ENCODE measurements at places on chromosomes 11 and 22.

DNA sequence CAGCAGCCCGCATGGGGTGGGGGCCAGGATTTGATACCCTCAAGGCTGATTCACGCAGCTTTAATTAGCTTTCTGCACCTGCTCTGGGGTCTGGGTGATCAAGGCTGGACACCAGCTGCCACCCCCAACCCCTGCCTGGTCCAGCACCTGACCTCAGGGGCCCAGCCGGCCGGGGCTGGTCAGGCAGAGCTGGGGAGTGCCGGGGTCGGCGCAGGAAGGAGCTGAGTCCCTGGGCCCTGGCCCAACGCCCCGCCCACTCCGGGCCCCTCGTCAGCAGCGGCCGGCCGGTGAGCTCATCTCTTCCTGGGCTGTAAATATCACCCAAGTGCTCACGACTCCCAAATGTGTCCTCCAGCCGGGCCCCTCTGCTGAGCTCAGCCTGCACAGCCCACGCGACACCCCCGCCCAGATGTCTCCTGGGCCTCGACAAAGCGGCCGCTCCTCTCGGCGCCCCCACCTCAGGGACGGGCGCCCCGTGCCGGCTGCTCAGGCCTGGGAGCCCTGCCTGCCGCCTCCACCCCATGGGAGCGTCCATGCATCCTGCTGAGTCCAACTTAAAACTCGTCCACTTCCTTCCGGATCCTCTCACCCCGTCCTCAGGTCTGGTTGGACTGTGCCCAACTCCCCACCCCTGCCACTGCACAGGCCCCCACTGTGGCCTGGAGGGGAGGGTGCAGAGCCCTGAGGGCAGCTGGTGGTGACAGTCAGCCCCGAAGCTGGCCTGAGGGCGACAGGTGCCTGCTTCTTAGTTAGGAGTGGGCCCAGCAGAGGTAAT, 29.0 kb downstream of the RTN4R start:
- no peak for DNase-seq

GRCh38 chr22:50403701-50404101, 60.6 kb downstream of the PPP6R2 start:
- DNase-seq = no peak

- DNase-seq = no peak
These were observed 63.6 kb upstream of the EP300 start for GRCh38 chr22:41028841-41029240.

GRCh38 chr22:39369186-39369585, 19.4 kb downstream of the SYNGR1 start:
- no peak for DNase-seq

- DNase-seq = no peak
These were observed 34.7 kb upstream of the SMIM38 start for GRCh38 chr11:69121021-69121420.

- DNase-seq = no peak
These were observed 23.9 kb downstream of the CACNA1I start for GRCh38 chr22:39594411-39594810.

DNA sequence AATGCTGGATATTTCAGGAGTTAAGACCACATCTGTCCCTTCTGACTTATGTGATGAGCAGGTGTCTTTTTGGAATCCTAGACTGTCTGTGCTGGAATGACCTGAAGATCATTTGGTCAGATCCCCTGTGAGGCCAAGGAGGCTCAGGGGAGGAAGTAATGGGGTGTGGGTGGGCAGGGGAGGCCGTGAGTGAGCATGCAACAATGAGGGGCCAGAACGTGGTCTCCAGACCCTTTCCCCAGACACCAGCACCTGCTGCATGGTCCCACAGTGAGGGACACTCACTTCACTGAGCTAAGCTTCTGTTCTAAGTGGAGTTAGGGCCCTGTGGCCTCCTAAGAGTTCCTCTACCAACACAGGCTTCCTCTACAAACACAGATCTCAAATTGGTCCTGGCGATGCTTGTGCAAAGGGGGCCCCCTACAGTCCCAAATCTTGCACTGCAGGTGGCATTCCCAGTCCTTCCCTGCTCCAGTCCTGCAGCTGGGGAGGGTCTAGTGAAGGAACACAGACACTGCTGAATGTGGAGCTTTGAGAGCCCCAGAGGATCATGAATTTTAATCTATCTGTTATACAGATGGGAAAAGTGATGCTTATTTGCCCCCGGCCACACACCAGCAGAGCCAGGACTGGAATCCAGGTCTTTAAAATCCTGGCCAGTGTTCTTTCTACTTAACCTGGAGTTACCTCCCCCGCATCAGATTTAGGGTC, 7.4 kb downstream of the USP2 start:
- DNase-seq = no peak

DNA sequence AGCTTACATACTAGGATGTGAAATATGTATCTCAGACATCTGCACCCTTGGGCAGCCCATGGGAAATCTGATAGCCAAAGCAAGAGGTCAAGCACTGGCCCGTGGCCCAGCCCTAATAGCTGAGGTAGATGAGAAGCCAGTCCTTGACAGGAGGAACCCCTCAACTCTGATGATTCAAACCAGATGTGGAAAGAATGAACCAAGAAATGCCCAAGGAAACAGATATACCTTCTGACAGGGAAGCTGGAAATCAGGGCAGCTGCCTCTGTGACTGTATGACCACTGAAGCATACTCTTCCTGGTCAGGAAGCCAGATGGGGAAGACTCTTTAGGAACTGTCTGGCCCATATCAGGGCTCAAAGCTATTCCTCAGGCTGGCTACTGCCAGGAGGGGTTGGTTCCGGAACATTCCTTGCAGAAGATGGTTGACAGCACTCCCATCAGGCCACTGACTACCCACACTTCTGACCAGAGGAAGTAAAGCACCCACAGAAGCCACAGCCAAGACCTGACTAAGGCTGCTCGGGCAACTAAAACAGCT, 124.2 kb downstream of the SWAP70 start:
- DNase-seq = no peak

DNA sequence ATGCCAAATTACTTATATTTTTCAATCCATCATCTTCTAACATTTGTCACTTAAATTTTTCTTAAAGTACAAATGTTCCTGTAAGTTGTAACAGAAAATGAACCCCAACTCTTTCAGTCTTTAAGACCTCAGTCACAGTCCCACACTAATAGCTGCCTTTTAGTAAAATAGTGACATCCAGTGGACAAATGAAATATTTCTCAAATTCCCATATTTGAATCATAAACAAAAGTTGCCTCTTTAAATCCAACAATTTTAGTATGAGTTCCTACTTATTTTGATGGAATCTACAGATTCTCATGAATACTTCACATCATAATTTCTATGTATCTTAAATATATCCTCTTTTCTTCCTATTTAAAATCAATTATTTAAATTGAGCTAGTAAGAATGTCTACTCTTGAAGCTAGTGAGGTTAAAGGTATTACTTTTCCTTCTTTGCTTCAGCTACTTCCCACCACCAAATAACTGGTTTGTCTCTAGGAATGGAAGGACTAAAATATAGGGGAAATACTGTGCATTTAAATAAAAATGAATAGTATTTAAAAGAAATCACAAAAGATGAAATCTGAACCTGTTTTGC, 9.2 kb downstream of the LIN7C start:
- DNase-seq = no peak

DNA sequence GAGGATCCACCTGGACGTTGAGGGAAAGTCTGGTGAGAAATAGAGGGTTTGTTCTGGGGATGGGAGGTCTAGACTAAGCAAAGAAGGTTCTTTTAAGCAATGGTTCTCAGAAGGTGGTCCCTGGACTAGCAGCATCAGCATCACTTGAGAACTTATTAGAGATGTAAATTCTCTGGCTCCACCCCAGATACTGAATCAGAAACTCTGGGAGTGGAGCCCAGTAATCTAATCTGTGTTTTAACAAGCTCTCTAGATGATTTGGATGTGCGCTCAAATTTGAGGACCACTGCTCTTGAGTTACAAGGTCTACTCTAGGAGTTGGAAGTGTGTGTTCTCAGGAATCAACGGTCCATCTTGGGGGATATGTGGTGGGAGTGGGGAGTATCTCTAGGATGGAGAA, 3.3 kb upstream of the ABCG4 start:
- no peak for DNase-seq

- DNase-seq = no peak
These were observed 14.9 kb downstream of the ZNF74 start for GRCh38 chr22:20408891-20409290.

DNA sequence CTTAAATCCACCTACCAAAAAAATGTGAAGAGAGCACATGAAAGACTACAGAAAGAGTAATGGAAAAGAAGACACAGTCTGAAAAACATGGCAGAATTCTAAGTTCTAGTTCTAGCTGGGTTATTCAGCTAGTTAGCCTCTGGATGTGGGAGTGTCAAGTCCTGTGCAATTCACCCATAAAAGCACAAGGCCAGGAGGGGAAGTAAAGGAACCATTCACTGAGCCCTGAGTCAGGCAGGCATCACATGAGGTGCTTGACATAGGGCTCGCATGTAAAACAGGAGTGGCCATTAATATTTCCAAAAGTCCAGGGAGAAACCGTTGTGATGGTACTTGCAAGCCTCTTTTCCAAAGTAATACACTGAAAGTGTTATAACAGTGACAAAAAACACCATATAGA, 103.7 kb downstream of the GAB2 start:
- DNase-seq = no peak

GRCh38 chr11:38460429-38460828, 1862.4 kb upstream of the RAG2 start:
- no peak for DNase-seq

DNA sequence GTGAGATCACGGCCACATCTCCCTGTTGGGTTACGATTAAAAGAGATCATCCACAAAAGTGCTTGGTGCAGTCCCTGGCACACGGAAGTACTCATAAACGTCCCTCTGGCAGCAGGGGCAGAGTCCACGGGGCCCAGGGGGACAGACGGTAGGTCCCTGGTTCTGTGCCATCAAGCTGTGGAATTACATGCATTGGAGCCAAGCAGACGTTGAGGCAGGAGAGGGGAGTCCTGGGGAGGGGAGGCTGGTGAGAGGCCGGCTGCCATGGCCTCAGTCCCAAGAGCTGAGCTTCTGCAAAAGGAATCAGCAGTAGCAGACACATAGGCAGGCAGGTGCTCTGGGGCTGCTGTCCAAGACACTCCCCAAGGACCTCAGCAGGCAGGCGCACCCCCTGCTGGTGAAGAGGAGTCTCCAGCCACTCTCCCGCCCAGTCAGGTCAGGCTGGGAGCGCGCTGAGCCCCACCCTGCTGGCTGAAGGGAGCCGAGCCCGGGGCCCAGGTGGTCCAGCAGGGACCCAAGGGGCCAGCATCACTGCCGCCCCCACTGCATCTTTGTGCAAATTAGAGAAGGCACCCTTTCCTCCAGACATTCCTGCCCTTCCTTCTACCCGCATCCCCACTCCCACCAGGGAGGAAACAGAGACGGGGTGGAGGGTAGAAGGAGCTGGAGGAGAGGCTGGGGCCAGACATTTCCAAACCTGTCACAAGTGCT, 7.6 kb upstream of the KCTD17 start:
- DNase-seq = peak; percentile 27

GRCh38 chr22:20922141-20922751, 5.0 kb downstream of the CRKL start:
- DNase-seq = no peak

GRCh38 chr11:120707098-120707497, 195.6 kb downstream of the GRIK4 start:
- no peak for DNase-seq

DNA sequence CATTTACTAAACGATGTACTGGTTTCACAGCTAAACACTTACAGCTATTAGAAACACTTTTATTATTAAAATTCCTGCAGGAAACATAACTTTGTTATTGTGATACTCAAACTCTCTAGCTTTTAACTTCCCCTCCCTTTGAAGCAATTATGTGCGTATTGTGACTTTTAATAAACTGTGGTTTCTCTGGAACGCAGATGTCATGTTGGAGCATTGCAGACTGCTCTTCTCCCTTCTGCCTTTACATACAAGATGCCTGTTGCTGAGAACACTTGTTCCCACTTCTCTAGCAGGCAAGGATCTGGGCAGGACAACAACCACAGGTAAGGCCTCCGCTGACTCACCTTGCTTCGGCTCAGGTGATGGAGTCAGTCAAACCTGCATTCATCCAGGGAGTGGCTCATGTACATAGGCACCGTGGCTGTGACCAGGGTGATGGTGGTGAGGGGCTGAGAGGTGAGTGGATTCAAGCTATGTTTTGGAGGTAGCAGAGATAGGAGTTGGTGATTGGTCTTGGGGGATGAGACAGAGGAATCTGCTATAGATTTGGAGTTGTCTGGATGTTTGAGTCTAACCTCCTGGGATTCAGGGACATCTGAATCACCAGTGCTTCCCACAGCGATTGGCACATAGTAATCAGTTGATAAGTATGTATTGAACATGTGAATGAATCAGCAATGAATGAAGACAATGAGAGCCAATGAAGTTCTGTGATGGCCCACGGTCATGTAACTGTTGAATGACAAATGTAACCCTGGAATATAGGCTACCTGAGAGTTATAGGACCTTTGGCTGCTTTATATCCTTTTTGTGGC, 106.0 kb downstream of the ADAMTS15 start:
- DNase-seq = no peak

DNA sequence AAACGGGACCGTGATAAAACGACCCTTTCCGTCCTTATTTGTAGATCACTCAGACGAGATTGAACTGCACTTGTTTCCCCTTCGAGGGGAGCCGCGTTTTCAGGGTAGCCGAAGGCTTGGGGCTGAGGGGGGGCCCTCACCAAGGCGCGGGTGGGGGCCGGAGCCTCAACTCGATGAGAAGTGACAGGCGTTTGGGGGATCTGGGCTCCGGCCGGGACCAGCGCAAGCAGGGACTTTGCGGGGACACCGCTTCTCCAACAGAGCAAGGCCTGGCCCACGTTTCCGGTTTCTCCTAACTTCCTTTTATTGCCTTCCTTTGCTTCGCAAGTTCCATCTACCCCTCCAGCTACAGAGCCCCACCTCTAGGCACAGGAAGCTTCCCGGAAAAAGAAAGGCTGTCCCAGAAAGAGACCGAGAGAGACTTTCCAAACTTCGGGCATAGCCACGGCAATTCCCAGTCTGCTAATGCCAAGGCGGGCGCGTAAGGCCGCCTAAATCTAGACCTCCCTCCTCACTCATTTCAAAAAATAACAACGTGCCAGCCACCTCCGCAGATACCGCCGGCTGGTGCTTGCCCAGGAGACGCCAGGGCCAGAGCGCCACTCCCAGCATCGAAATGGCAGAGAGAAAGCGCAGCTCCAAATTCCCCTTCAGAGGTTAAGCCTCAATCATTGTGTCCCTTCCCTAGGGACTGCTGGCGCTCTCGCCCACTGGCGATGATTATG, 6.6 kb downstream of the PAX6 start:
- DNase-seq = no peak

All from activated CD4-positive, CD25-positive, alpha-beta regulatory T cell (primary cell).